ENCODE measurements at places on chromosomes 12 and 14.

- peak; percentile 20 for DNase-seq
Observed at GRCh38 chr12:7374423-7375144, 69.4 kb downstream of the CD163L1 start.

DNA sequence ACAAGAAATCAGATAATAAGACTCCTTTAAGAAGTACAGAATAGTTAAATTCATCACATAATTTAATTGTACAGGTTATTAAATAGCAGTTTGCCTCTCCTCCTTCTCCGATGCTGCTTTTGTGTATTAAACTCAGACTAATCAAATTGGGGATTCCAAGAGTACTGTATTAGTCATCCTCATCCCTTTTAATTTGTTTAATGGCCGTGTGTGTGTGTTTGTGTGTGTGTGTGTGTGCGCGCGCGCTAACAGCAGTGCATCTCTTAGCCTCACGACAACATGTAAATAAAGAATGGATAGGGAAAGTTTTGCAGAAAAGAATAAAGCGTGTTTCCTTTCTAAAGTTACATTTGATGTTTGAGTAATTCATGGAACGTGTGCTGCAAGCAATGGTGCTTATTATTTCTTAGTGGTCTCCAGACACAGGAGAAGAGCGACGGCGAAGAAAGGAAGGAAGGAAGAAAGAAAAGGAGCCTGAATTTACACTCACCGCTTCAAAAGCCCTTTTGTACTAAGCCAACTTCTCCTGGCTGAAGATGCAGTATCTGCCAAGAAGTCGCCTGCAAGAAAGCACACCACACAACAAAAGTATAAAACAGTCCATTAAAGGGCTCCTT, 220.3 kb downstream of the ASCL1 start:
- no peak for DNase-seq

GRCh38 chr14:49934646-49935045, 41.8 kb downstream of the ARF6 start:
- no peak for DNase-seq

GRCh38 chr14:90300611-90301047, 31.1 kb downstream of the NRDE2 start:
- no peak for DNase-seq

DNA sequence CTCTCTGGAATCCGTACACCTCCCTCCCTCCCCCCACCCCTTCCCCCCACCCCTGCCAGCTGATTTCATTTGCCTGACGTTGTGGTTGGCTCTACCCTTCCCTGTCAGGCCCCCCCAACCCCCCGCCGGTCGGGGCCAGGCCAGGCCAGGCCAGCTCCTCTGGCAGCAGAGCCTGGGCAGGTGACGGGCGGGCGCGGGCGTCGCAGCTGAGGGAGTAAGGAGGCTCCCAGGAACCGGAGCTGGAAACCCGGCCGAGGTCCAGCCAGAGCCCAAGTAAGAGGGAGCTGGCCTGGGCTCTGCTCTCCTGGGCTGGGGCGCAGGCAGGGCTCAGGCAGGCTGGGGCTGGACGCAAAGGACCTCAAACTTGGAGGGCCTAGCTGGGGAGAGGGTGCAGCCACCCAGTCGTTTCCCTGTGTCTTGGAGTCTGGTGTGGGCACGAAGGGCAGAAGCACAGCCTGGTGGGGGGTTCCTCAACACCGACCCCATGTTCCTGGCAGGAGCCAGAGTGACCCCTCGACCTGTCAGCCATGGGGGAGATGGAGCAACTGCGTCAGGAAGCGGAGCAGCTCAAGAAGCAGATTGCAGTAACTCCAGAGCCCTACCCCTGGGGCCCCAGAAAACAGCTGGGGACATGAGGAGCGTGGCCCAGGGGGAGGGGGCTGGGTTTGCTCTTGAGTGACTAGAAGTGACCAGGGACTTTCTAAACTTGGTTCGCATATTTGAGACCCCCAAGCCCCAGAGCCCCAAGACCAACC, at the start of gene GNB3:
Gene GNB3 (plus strand): TSS at position 165 of the 755 bp plus-strand sequence. CDS start 363 bp downstream, at position 528.
- DNase-seq = no peak

GRCh38 chr12:131848753-131849152, 20.6 kb downstream of the MMP17 start:
- no peak for DNase-seq

DNA sequence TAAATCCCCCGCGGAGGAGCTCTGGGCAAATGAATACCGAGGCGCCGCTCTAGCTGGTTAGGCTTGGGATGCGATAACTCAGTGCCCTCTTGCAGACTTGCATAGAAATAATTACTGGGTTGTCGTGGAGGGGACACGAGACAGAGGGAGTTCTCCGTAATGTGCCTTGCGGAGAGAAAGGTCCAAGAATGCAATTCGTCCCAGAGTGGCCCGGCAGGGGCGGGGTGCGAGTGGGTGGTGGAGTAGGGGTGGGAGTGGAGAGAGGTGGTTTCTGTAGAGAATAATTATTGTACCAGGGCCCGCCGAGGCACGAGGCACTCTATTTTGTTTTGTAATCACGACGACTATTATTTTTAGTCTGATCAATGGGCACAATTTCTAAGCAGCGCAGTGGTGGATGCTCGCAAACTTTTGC, 2.5 kb upstream of the TBX5 start:
- no peak for DNase-seq

- DNase-seq = no peak
Observed at GRCh38 chr14:92626041-92626440, 112.5 kb downstream of the RIN3 start.

- no peak for DNase-seq
Observed at GRCh38 chr14:24150993-24151392, 3.7 kb downstream of the RNF31 start.
